ENCODE measurements at places on chromosomes 12 and 14. TPM values are rescaled to one million over a fixed set of nuclear protein-coding genes. Genes with fewer than 3 reads are reported as not detected.

- no peak overlapping the region for H3K27ac ChIP-seq
- no peak overlapping the region for H3K4me3 ChIP-seq
- H3K27me3 ChIP-seq = no peaks in the 10 kb centered on the region
- peaks cover 3% of the 10 kb centered on the region for H3K4me1 ChIP-seq
These were observed 56.5 kb downstream of the SLC38A1 start for GRCh38 chr12:46212108-46212982.

GRCh38 chr12:93793983-93794382, 116.8 kb downstream of the CRADD start:
- H3K4me1 ChIP-seq = peaks cover 6% of the 10 kb centered on the region
- H3K4me3 ChIP-seq = no peak overlapping the region
- DNase-seq = no peak
- no peak overlapping the region for H3K27ac ChIP-seq

- peaks cover 3% of the 10 kb centered on the region for H3K27me3 ChIP-seq
- H3K4me3 ChIP-seq = no peak overlapping the region
- H3K27ac ChIP-seq = no peak overlapping the region
- H3K4me1 ChIP-seq = no peaks in the 10 kb centered on the region
These were observed 122.2 kb downstream of the APAF1 start for GRCh38 chr12:98767248-98767647.

- no peak for DNase-seq
- peaks cover 12% of the 10 kb centered on the region for H3K4me1 ChIP-seq
- H3K27me3 ChIP-seq = no peaks in the 10 kb centered on the region
- no peak overlapping the region for H3K27ac ChIP-seq
These were observed 40.7 kb downstream of the TNFAIP2 start for GRCh38 chr14:103164006-103164405.

GRCh38 chr14:96538990-96539317, 36.8 kb downstream of the PAPOLA start:
- H3K4me1 ChIP-seq = peaks cover 3% of the 10 kb centered on the region
- H3K4me3 ChIP-seq = no peak overlapping the region
- no peak for DNase-seq
- no peaks in the 10 kb centered on the region for H3K27me3 ChIP-seq

DNA sequence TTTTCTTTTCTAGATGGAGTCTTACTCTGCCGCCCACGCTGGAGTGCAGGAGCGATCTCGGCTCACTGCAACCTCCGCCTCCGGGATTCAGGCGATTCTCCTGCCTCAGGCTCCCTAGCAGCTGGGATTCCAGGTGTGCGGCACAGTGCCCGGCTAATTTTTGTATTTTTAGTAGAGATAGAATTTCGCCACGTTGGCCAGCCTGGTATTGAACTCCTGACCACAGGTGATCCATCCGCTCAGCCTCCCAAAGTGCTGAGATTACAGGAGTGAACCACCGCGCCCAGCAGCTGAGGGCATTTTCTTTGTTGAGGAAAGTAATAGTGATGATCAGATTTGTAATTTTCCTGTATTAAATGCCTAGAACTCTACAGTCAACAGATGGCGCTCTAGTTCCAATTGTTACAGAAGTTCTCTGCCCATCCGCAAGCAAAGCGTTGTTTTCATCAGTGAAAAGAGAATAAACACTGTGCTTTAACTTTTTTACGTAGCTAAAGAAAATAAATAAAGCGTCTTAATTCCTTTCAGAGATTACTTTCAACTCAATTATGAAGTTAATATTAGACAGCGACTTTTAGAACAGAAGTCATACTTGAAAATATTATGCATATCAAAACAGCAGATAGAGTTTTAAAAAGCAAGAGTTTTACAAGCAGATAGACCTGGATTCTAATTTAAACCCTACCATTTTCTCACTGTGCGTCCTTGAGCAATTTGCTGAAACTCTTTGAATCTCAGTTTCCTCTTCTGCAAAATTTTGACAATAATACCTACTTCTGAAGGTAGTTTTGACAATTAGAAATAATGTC, 335.1 kb downstream of the DUSP6 start:
- no peak overlapping the region for H3K27ac ChIP-seq
- no peaks in the 10 kb centered on the region for H3K27me3 ChIP-seq
- H3K36me3 ChIP-seq = no peaks in the 10 kb centered on the region
- DNase-seq = no peak
- H3K4me1 ChIP-seq = peaks cover 9% of the 10 kb centered on the region

DNA sequence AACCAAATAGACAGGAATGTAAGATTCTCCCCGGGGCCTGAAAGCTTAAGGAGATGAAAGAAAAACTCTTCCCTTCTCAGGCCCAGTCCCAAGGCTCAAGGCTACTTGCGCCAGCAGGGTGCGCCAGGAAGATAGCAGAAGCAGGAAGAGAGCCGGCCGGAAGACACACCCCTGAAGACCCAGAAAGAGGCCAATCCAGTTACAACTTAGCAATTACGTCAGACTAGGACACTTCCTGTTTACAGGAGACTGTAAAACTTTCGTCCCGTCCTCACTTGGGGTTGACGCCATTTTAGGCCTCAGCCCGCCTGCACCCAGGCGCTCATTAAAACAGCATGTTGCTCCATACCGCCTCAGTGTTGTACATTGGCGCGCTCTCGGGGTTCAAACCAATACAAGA, 9.4 kb downstream of the COX16 start:
- no peaks in the 10 kb centered on the region for H3K27me3 ChIP-seq
- H3K4me1 ChIP-seq = peaks cover 7% of the 10 kb centered on the region
- no peak for DNase-seq
- no peaks in the 10 kb centered on the region for H3K36me3 ChIP-seq

SERPINA9 gene
- total RNA-seq = not detected

Measured in liver (tissue), 10 donors.